ENCODE measurements at places on chromosomes 1 and 21. TPM values are rescaled to one million over a fixed set of nuclear protein-coding genes. Genes with fewer than 3 reads are reported as not detected.

Gene LCE2B
- not detected for total RNA-seq

Gene CCDC181
- 0.78 TPM for total RNA-seq

Gene NES
- total RNA-seq = 269 TPM

Gene IL12RB2
- 0.48 TPM for total RNA-seq

Gene FASLG
- not detected for total RNA-seq

Gene PRAMEF10
- not detected for total RNA-seq

Gene PMVK
- 22.6 TPM for total RNA-seq

Gene RAB42
- total RNA-seq = 1.2 TPM

Gene TMEM269
- not detected for total RNA-seq

Gene AGT
- total RNA-seq = not detected

Gene KISS1
- 1.00 TPM for total RNA-seq

Gene RAB7B
- not detected for total RNA-seq

Gene CDC42BPA
- total RNA-seq = 88.1 TPM

Gene OR2G6
- total RNA-seq = not detected

Gene CYP4A22
- total RNA-seq = not detected

Gene CFHR2
- total RNA-seq = not detected

Gene RGS13
- total RNA-seq = not detected

Gene CACHD1
- total RNA-seq = 8.7 TPM

Gene INAVA
- total RNA-seq = 0.42 TPM

Gene OR14K1
- total RNA-seq = not detected

Gene BTBD8
- total RNA-seq = 1.7 TPM

Gene PTPN7
- total RNA-seq = 1.9 TPM

Gene PAQR6
- 1.6 TPM for total RNA-seq

Gene FAM72C
- total RNA-seq = 2.8 TPM

Gene RNU1-3
- total RNA-seq = 2,019 TPM

Gene DIRAS3
- 1.2 TPM for total RNA-seq

Gene LIN9
- 7.6 TPM for total RNA-seq

Gene HOOK1
- not detected for total RNA-seq

Gene FLG2
- total RNA-seq = not detected

Gene IRF2BP2
- 109 TPM for total RNA-seq

Gene EFNA1
- total RNA-seq = 107 TPM

Gene EPHB2
- total RNA-seq = 69.1 TPM

Gene SFN
- total RNA-seq = 0.42 TPM

Gene LHX4
- not detected for total RNA-seq

Gene ZNF683
- total RNA-seq = not detected

Gene UBL4B
- total RNA-seq = not detected

Gene PRDM16
- total RNA-seq = not detected

Gene CDC7
- total RNA-seq = 11.7 TPM

Gene GJA8
- total RNA-seq = not detected

Gene SPATA21
- not detected for total RNA-seq

Gene SIK1
- total RNA-seq = 8.0 TPM

Gene PFDN2
- 99.5 TPM for total RNA-seq

Gene LCE1E
- total RNA-seq = not detected

Gene FCRL2
- total RNA-seq = not detected

Gene GPR161
- 36.5 TPM for total RNA-seq

Gene OLFML2B
- total RNA-seq = 0.51 TPM

Gene HUNK
- total RNA-seq = not detected

Gene LCE1F
- total RNA-seq = not detected

All from endothelial cell of umbilical vein (primary cell).